Activated CD4-positive, CD25-positive, alpha-beta regulatory T cell treated with anti-CD3 and anti-CD28 coated beads, Interleukin-2, amount 50 U/mL, for 72 hours (primary cell): ENCODE measurements at places on chromosomes 7 and 10.

GRCh38 chr7:106775552-106775936 lies 89.5 kb upstream of the PIK3CG start:
- no peak for DNase-seq

DNA sequence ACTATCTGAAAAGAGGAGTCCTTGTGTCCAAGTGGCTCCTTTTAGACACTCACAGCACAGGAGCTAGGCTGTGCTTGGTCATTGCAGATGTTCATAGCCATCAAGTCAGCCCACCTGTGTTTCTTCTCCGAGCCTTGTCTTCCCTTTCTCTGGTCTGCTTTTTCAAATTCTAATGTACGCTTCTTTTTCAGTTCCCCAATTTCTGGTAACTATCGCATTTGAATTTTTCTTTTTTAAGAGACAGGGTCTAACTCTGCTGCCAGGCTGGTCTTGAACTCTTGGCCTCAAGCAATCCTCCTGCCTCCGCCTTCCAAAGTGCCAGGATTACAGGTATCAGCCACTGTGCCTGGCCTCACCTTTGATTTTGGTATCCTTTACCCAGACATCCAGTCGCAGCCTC lies 18.9 kb downstream of the APBB1IP start:
- no peak for DNase-seq

DNA sequence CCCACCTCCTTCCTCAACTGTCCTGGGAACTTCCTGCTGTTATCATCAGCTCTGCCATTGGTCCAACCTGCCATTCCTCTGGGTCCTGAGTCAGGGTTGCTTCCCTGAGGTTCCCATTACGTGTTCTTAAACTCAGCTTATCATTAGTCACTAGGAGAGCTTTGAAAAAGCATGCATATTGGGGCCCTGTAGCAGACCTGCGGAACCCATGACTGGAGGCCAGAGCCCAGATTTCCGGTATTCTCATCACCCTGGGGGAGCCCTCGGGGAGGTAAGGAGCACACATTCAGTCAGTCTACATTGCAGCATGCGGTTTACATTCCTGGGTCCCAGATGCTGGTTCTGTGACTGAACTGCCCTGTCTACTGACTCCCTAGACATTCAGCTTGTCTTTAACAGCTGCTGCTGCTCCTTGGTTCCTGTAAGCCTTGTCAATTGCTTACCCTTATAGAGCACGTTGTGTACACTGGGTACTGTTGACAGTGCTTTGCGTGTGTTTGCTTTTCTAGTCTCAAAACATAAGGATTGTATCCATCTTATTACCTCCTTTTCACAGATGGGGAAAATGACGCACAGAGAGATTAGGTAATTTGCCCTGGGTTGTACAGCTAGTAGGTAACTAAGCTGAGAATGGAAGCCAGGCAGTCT lies 12.8 kb downstream of the CDHR3 start:
- no peak for DNase-seq

DNA sequence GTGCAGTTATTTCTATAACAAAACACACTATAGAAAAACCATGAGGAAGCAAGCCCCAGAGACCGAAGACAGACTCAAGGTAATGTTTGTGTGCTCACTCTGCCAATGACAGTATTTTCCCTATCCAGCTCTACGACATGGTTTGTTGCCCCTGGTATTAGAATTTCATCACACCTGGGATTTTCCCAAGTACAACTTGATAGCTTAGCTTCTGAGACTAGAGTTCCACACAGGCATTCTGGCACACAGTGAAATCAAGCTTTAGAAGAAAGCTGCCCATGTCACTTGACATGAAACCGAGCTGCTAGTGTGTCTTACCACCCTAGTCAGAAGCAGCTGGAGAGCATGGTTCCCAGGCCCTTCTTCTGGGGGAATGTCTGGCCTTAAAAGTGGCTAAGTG lies 44.1 kb upstream of the AKR1E2 start:
- no peak for DNase-seq

DNA sequence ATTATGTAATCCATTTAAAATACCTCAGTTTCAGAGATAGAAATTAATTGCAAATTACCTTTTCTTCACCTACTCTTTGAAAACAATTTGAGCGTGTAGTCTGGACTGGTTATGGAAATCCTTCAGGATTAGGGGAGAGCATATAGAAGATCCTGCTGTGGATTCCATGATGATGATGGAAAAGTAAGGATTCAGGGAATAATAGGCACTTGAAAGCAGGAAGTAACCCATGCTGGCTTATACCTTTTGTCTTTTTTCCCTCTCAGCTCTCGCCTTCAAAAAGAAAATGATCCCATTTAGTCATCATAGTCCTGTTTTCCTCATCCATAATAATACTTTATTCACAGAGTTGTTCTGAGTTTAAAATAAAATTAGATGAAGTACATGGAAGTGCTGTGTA lies 4.4 kb downstream of the HBP1 start:
- no peak for DNase-seq

DNA sequence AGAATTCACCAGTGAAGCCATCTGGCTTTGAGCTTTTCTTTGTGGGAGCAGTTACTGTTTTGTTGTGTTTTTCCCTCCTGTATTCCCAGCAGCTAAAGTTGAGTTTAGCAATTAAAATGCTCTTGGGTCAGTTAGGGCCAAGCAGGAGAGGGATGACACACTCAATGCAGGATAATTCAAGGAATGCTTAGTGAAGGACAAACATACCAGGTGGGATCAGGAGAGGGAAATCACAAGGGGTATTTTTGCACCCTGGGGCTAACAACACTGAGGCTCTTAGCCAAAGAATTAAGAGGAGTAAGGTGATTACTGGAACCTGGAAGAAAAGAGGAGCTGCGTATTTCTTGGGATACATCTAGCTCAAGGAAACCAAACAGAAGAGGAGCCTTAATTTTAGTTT lies 82.4 kb upstream of the KCND2 start:
- no peak for DNase-seq

DNA sequence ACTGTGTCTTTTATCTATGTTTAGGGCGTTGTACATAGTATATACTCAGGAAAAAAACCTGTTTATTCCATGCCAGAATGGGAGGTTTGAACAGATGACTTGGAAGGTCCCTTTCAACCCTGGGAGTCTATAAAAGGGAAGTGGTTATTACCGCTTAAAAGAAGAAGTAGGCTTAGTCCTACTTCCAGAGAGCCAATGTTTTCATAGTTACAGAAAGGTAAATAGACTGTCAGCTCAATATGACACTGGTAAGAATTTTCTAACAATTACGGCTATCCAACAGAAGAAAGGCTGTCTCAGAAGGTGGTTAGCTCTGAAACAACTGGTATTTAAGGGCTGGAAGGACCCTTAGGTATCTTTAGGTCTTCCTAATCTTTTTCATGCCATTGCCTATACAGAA lies 1.1 kb upstream of the TFAM start:
- DNase-seq, result no peak

GRCh38 chr7:141722529-141722928 lies 14.4 kb downstream of the WEE2 start:
- DNase-seq, result no peak

DNA sequence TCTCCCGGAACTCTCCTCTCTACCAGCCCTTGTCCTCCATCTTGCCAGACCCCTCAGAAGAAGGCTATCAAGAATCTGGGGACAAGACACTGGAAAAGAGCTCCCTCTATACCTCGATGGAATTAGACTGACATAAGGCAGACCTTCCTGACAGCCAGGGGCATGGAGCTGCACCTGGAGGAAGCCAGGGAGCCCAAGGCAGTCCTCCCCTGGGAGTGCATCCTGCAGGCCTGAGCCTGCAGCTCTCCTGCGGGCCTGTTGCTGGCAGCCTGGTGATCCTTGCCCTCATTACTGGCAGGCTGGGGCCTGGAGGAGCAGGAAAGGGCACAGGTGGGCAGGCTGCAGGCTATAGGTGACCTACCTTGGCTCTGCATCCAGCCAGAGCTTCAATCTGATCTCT lies 323.4 kb downstream of the GRID1 start:
- DNase-seq, result no peak

DNA sequence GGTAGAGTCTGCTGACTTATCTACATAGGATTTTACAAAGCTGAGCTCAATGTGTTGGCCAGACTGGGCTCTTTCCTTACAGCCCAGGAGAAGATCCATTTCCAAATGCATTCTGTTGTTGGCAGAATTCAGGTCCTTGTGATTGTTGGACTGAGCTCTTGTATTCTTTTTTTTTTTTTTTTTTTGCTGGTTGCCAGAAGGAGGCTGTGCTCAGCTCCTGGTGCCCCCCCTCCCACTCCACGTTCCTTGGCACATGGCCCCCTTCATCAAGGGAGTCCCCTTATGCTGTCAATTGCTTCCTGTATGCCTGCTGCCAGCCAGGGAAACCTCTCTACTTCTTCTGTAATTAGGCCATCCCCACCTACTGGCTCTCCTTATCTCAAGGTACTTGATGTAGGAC lies 518.1 kb upstream of the AKR1E2 start:
- DNase-seq, result no peak

DNA sequence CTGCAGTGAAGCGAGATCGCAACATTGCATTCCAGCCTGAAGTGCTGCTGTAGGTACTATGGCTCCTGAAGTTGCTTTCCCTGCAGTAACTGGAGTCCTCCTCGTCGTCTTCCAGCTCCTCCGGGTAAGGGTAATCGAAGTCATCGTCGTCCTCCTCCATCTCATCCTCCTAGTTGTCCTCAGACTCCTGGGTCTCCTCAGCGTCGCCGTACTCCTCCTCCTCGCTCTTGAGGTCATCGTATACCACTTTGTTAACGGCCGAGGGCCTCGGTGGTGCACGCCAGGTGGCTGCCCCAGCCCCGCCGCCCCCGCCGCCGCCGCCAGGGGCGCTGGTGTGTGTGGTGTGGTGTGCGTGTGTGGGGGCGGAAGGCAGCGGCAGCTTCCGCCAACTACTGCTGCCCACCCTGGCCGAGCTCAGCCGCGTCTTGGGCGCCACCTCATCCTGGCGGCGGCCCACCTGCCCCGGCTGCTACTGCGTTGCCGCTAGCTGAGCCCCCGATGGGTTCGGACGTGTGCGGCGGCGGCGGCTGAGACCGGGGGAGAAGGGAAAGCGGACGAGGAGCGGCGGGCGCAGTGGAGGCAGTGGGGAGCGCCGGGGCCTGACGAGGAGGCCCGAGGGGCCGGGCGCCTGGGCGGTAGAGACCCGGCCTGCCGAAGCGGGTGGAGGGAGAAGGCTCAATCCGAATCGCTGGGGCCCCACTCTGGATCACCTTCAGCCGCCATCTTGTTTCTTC lies 11.8 kb upstream of the ACBD5 start:
- peak; percentile 87 for DNase-seq

DNA sequence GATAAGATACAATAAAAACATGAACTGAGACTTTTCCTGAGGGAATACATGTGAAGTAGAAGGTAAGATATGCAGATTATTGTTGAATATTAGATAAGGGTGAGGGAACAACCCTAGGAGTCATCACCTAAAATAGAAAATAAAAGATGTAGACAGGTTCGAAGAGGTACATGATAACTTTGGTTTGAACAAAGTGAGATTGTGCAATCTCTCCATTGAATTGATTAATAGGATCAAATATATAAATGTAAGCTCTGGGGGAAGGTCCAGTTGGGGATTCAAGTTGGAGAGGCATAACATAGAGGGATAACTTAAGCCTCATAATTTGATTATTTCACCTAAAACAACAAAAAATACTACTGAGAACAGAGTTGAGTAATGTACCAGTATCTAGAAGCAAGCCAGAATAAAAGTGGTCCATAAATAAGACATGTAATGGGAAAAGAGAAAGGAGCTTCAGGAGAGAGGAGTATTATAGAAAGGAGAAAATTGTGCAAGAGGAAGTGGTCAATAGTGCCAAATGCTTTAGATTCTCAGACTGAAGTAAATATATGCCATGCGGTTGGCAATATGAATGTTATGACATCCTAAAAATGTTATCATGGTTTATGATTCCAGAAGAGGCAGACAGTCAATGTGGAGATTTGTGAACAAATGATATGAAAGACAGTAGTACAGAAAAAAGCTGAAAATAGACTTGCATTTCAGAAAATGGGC lies 282.3 kb upstream of the CHRM2 start:
- no peak for DNase-seq

GRCh38 chr7:2242541-2243429 lies 759 bp downstream of the NUDT1 start:
- DNase-seq, result peak; percentile 36

GRCh38 chr10:86413046-86413728 lies 46.6 kb upstream of the GRID1 start:
- DNase-seq, result no peak

DNA sequence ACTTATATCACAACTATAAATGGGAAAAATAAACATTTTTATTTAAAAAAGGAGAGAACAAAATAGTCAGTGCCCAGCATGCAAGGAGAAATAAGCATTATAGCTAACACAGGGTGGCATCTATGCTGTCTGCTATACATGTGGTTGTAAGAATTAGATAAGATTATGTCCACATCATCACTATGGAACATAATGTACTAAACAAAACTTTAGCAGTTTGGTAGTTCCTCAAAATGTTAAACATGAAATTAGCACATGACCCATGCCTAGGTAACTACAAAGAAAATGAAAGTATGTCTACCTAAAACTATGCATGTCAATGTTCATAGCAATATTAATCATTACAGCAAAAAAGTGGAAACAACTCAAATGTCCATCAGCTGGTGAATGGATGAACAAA lies 28.7 kb upstream of the RUFY2 start:
- no peak for DNase-seq

GRCh38 chr10:129417870-129418269 lies 49.2 kb upstream of the MGMT start:
- no peak for DNase-seq

DNA sequence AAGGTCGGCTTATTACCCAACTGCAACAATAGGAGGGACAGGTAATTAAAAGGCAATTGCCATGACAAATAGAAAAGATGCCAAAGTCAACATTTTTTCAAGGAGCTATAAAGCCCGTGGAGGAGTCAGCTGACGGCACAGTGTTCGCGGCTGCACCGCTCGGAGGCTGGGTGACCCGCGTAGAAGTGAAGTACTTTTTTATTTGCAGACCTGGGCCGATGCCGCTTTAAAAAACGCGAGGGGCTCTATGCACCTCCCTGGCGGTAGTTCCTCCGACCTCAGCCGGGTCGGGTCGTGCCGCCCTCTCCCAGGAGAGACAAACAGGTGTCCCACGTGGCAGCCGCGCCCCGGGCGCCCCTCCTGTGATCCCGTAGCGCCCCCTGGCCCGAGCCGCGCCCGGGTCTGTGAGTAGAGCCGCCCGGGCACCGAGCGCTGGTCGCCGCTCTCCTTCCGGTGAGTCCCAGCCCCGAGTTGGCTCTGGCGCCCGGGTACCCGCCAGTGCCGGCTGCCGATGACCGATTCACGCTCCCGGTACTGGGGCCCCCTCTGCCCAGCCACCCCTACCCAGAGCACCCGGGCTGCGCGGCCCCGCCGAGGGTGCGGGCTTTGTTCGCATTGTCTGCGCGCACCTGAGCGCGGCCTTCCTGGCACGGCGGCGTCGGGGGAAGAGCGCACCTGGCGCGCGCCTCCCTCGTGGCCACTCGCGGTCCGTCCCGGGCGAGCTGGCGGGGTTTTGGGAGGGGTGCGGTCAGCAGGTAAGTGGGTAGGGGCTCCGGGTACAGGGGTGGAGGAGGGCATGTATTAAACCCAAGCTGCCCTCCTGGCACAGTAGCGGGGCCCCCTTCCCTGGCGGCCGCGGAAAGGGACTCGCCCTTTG lies at the start of gene VWA2:
Gene VWA2, plus strand, starts transcription at position 138 of the 877 bp plus-strand sequence. CDS start 9,460 bp downstream, outside the sequence.
- no peak for DNase-seq

GRCh38 chr7:954330-955238 lies at the start of gene ADAP1:
TSS of gene ADAP1 (minus strand) at chr7:954680. CDS start at chr7:954477, 203 bp downstream.
- peak; percentile 60 for DNase-seq

GRCh38 chr10:86592413-86592812 lies 61.9 kb upstream of the OPN4 start:
- DNase-seq, result no peak
